Liver (tissue), 10 donors: ENCODE measurements at places on chromosomes 3 and 15.
A peak's percentile ranks its signal among the peaks of the same experiment; 100 is the strongest.

GRCh38 chr3:7790141-7790540 is 711.5 kb upstream of the LMCD1 start:
- DNase-seq, result no peak

DNA sequence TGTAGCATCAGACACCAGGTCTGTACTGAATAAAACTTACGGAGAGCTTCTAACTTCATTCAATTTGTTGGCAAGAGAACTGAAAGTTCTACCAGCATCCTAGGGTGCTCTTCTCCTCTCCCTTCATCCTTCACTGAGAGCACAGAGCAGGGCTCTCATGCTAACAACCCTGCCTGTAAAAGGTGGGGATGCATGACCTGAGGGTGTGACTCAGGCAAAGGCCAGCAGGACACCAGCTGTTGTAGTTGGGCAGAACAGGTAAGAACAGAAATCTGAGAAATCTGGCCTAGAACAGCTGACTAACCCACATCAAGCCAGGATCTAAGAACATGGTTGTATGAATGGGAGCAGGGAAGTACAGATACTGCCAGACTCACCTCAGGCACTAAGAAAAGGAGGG is 64.2 kb downstream of the MYLK start:
- no peak for DNase-seq

DNA sequence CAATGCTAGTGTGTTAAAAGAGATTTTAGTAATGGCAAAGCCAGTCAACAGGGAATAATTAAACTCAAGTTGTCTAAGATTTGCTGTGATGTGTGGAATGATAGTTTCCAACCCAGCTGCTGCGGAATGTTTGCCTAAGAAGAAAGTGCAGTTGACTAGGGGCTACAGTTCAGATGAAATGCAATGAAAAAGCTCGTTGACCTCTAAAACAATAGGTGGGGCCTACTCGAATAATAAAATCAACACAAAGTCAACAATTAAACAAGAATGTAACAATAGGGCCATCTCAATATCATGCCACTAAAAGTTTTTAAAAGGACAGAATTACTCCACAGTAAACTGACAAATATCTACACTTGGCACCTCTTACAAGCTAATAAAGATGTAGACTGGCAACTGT is 484.2 kb downstream of the MECOM start:
- DNase-seq, result no peak

DNA sequence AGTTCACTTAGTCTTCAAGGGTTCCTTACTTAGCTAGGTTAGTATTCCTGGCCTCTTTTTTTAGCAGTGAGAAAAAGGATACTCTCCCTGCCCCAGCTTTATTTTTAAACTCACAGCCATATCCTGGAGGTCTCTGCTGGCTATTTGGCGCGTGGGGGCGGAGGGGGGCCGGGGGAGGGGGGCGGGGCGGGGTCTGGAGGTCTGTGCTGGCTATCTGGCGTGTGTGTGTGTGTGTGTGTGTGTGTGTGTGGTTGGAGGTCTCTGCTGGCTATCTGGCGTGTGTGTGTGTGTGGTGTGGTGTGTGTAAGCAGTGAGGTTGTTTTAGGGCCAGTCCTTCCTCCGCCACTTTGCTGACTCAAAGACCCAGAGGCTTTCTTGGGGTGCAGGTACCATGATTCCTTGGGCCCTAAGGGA is 579 bp upstream of the PLAAT1 start:
- DNase-seq, result peak; percentile 37

DNA sequence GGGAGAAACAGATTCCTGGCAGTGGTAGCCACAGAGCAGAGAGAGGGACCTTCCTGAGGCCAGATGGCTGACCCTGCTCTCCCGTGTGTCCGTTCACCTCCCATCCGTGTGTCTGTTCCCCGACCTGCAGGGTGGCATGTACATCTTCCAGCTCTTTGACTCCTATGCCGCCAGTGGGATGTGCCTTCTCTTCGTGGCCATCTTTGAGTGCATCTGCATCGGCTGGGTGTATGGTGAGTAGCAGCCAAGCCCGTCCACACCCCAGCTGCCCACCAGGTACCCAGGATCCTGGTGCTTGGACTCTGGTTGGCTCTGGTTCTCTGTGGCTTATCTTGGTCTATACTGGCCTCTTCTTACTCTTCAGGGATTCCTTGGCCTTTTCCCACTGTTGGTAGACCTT is 59.5 kb upstream of the SLC6A1 start:
- DNase-seq, result no peak

DNA sequence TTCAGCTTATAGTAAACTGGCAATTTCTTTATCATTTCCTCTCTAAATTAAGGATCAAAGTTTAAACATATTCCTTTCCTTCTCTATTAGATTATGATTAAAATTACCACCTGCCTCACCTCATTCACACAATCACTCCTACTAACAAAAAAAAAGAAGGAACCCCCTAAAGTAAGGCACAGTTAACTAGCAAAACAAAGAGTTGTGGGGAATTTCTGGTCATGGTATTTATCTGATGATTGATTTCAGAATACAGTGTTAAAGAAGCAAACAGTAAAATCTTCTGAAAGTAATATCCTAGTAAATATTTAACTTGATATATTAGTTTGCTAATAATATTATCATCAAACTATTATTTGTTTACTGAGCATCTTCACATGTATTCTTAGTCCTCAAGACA is 8.8 kb downstream of the GBE1 start:
- DNase-seq, result no peak

GRCh38 chr15:70125605-70126004 is 27.9 kb upstream of the TLE3 start:
- DNase-seq, result no peak

DNA sequence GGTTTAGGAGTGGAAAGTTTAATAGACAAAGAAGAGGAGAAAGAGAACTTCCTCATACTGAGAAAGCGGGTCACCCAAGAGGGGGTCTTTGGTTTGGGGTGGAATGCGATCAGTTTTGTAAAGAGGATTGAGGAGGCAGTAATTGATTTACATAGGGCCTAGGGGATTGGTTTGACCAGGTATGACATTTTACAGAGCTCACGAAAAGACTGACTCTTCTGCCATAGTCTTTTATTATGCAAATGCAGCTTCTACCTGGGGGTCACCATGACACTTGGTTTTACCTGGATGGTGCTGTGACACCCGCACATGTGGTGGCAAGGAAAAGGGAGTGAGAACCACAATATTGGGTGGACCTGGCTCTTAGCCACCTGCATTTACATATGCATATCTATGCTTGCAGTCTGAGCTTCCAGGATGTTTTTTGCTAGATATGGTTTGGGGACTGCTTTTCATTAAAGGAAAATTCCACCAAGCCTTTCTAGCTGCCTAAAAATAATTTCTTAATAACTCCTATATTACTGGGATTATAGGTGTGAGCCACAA is 6.9 kb upstream of the NME9 start:
- DNase-seq, result no peak

GRCh38 chr3:15535732-15536131 is 14.2 kb upstream of the COLQ start:
- DNase-seq, result no peak

GRCh38 chr3:61650276-61650675 is 88.9 kb downstream of the PTPRG start:
- no peak for DNase-seq

DNA sequence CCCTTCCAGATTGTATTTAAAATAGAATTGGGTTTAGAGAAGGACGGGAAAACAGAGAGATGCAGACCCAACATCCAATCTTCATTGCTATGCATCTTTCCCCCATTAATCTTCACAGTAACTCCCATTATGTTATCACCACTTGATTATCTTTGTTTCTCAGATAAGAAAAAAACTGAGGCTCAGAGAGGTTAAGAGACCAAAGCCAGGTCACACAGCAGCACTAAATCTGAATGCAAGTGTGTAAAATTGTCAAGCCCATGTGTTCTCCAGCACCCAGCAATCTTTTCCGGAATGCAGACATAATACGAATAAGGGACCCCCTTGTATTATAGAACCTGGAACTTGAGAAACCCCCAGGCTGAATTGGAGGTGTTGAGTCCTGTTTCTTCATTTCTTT is 80.5 kb upstream of the TRIM42 start:
- DNase-seq, result no peak

DNA sequence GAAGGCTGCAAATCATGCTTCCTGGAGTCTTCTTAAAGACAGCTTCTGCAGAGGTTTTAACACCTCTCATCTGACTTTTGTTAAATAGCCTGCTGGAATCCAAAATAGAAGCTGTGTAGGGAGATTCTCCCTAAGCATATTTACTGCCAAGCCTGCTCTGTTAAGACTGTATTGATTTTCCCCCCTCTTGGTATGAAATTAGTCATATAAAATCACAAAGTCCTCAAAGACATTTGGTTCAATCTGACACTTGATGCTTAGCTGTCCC is 94.6 kb downstream of the ITPR1 start:
- DNase-seq, result no peak

DNA sequence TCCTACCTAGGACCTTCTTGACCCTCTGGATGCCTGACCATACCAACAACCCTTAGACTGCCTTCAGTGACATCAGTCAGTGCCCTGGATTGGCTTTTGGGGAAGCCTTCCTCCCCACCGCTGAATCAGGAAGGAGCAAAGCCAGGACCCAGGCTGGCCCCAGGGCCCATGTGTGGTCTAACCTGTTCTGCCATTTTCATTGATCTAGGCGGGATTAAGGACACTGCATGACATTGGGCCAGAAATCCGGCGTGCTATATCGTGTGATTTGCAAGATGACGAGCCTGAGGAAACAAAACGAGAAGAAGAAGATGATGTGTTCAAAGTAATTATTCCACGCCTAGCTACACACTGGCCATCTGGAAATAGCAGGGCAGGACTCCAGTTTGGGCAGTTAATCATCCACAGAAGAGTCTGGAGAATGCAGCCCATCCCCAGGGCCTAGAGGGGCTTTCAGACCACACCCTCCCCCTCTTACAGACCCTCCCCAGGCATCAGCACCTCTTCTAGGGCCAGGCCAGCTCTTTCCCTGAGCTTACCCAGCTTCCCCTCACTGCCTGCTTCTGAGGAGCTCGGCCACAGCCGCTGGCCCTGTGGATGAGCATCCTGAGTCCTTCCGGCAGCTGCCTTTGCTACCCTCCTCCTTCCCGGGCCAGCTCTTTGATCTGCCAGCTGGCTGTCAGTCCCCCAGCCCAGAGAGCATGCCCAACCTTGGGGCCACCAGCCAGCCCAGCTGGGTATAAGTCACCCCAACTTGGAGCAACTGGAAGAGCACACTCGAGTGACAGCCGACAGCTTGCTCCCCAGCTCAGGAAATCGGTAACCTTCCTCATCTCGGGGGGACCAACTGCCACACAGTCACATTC is 45.9 kb downstream of the CHDH start:
- no peak for DNase-seq

GRCh38 chr15:98445315-98445714 is 203.0 kb upstream of the IGF1R start:
- DNase-seq, result no peak

DNA sequence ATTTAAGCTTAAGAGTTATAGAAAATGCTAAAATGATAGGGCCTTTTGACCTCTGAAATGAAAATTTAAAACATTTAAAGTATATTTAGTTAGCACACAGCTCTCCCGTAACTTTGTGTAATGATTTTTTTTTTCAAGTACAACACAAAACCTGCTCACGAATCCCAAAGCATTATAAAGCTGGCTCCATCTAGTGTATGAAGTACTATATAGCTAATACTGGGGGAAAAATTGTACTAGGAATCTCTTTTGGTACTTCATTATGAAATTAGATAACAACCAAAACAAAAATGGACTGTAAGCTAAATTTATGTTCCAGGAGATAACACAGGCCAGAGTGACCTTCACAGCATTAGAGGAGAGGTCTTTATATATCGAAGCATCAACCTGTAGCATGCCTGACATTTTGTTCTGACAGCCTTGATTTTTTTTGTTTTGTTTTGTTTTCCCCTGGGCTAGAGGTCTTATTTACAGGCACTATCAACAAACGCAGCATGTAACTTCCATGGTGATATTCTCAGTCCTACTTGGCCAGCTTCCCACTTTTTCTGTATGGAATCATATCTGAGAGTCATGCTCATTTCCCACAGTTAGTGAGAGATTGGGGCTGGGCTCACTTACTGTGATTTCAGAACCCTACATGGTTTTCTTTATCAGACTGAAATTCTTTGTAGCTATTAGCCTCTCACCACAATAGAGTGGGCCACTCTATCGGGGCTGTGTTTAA is 116.3 kb downstream of the MITF start:
- DNase-seq, result no peak

- DNase-seq, result no peak
These were observed 1462.3 kb upstream of the CADM2 start for GRCh38 chr3:83496462-83496861.

DNA sequence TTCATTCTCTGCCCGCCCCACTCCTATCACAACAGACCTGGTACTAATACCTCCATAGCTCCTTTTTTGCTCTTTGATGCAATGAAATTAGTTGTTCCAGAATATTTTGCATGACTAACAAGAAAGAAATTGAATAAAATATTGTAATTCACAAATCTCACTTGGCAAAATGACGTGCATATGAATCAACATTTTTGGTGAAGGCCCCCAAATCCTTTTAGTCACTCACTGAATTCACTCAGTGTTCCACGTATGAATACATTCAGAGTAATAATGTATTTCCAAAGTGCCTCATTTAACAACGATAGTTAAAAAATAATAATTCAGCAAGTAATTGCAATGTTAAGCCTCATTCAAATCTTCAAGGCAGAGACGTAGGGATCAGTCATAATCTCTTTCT is 148.6 kb upstream of the STRIT1 start:
- no peak for DNase-seq

- no peak for DNase-seq
These were observed 281.3 kb downstream of the FGF12 start for GRCh38 chr3:192445770-192446644.

- DNase-seq, result no peak
These were observed 91.5 kb upstream of the MEF2A start for GRCh38 chr15:99473981-99474906.

DNA sequence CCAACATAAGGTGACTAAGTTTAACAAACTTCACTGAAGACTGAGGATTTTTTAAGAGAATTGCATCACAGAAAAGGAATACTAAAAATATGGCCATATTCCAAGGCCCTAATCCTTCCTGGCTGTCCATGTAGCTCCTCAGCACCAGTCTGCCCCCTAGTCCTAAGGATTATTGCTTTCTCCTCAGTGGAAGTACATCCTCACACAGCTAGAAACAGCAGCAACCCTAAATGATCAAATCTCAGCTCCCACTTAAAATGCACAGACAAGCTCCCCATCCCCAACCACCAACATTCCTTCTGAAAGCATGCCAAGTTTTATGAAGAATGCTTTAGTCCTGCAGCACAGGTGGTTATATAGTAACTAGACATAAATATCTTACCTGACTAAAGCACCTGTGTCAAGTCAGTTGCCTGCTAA is 14.7 kb downstream of the ST3GAL6 start:
- DNase-seq, result no peak

- no peak for DNase-seq
These were observed 241.6 kb downstream of the SCAPER start for GRCh38 chr15:76663529-76663928.

- peak; percentile 31 for DNase-seq
These were observed at the start of gene GALNT15 for GRCh38 chr3:16174389-16174788. Gene GALNT15, plus strand, starts transcription at chr3:16174680. Its CDS starts 472 bp downstream, at chr3:16175152.

DNA sequence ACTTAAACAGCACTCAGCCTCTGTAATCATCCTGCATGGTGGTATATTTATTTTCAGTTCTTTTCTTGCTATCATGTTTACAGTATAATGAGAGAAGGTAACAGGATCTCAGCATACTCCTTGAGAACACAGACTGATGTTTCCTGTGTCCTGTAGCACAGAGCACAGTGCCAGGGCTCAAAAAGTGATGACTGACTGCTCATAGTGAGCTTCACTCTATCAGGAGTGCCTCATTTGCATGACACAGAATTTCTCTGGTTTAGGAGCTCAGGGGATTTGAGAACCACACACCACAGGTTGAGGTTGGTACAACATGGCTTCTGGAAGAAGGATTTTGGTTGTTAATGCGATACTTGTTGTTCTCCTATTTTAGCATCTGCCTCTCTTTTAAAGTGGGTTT is 68.5 kb upstream of the SLC2A2 start:
- DNase-seq, result no peak
